ENCODE measurements at places on chromosomes 16 and 17.

DNA sequence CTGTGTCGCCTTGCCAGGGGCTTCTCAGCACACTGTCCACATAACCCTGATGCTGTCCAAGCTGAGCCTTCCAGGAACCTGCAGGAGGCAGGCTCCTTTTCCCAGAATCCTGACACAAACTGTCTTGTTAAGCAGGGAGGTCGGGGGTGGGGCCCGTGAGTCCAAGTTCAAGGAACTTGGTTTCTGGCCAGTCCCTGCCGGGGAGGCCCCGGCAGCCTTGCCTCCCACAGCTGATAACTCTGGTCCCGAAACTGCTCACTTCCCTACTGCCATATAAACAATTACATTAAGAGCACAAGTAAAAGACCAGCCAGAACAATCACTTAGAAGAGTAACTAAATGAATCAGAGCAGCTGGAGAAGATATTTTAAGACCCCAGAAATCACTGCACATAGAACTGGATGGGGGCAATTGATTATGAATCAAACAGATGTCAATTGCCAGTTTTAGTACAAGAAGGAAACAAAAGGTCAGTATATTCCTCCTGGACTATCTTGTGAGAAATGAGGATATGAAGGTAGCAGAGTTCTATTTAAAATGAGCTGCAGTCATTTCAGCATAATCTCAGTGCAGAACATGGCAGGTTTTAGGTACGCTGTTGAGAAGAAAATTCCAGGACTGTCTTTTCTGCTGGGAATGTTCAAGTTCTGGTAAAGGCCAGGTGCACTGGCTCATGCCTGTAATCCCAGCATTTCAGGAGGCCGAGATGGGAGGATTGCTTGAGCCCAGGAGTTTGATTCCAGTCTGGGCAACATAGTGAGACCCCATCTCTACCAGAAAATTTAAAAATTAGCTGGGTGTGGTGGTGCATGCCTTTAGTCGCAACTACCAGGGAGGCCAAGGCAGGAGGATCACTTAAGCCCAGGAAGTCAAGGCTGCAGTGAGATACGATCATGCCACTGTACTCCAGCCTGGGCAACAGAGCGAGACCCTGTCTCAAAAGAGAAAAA lies 169.8 kb downstream of the PITPNC1 start:
- DNase-seq, result peak; percentile 63

DNA sequence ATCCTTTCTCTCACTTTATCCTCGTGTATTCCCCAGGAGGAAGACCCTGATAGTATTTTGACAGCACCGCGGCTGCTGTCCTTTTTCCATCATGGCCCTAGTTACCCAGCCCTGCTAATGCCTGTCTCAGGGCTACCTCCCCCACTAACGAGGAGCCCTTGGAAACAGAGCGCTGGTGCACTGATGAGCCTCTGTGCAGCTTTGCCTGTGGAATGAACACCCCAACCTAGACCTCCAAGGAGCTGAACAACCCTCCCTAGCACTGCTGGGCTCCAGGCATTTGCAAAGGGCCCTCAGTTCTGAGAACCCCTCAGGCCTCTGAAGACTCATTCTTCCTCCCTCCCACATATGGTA lies 23.3 kb upstream of the CCL1 start:
- DNase-seq, result no peak

DNA sequence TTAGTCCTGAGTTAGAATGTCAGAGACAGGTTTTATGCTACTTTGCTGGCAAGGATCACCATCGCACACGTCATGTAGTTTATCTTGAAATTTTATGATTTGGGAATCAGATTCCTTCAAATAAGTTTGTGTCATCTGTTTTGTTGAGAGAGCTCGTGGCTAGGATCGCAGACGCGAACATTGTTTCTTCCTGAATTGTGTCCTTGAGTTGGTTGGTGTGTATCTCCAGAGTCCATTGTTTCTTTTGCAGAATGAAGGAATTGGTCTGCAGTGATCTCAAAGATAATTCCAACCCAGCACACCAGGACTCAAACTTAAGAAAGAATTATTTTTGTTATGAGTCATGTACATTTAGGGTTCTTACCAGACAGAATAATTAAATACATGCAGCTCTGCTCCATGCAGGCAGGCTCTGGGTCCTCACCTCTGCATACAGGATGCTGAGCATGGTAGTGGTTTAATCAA lies 51.6 kb downstream of the PRKCA start:
- DNase-seq, result no peak

DNA sequence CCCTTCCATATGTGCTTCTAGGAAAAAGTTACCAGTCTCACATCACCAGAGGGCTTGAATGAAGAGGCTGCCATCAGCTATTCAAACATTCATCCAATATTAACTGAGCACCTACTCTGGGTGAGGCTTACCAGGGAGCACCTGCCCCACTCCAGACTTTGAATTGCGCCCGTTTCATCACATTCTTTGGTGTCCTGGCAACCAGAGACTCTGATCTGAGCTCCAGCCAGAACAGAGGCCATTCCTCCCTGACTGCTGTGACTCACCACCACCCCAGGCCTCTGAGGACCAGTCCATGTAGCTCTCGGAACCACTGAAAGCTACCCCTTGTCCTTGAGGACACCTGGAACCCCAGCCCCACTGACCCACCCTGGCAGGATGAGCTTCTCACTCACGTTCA lies at the start of gene C16orf96:
Gene C16orf96 (plus strand): TSS at position 229 of the 400 bp plus-strand sequence. CDS start 150 bp downstream, at position 379.
- DNase-seq, result no peak

- DNase-seq, result no peak
These were observed 4.4 kb upstream of the RAB26 start for GRCh38 chr16:2143878-2144485.

- DNase-seq, result no peak
These were observed 106.8 kb downstream of the DNAH9 start for GRCh38 chr17:11705111-11705510.

All from GM19239 (cell line).